ENCODE measurements at places on chromosomes 12 and 14. TPM values are rescaled to one million over a fixed set of nuclear protein-coding genes. Genes with fewer than 3 reads are reported as not detected.

The SYT10 gene
- total RNA-seq = not detected

DNA sequence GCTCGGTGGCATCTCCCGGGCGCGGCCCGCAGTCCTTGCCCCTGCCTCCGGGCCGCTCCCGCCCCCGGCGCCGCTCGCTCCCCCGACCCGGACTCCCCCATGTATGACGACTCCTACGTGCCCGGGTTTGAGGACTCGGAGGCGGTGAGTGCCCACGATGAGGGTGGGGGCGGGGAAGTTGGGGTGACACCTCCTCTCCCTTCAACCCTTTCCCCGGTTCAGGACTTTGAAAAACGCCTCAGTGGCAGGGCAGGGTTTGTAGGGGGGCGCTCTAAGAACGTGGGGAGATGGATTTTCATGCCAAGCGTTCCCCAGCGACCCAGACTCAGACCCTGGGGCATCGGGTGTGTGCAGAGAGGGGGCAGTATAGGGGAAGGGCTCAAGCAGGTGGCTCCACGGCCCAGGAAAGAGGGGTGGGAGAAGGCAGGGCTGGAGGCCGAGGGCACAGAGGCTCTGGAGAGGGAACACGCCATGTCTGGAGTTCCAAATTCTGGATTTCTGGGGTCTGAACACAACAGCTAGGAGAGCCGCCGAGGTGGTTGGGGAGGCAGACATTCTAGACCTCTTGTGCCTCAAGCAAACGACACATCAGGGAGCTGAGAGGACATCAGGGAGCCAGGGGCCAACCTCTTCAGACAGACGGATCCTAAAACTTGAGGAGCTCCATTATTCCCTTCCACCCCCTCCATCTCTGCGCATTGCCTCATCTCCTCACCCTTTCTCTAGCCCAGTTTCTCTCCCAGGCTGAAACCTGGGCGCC lies 715 bp downstream of the CACNB3 start:
- no peak for DNase-seq

The GUCY2C gene
- not detected for total RNA-seq

The TMEM63C gene
- total RNA-seq = 3.1 TPM

The MANSC4 gene
- not detected for total RNA-seq

The DIO2 gene
- total RNA-seq = not detected

All from HT-29 (cell line).